ENCODE measurements at places on chromosomes 16 and 17. TPM values are rescaled to one million over a fixed set of nuclear protein-coding genes. Genes with fewer than 3 reads are reported as not detected.

The ITPRIPL2 gene
- 15.0 TPM for total RNA-seq

The ABCA6 gene
- under 0.01 TPM for total RNA-seq

The ABCA10 gene
- total RNA-seq = under 0.01 TPM

The SLC35G3 gene
- not detected for total RNA-seq

The GAA gene
- 2.2 TPM for total RNA-seq

The DYNLRB2 gene
- not detected for total RNA-seq

The KRT33A gene
- not detected for total RNA-seq

The ZNF469 gene
- total RNA-seq = 1.4 TPM

The CCT6B gene
- total RNA-seq = 1.7 TPM

The ICAM2 gene
- 0.28 TPM for total RNA-seq

The C16orf89 gene
- not detected for total RNA-seq

The CHTF18 gene
- 3.1 TPM for total RNA-seq

The ATP2C2 gene
- total RNA-seq = not detected

The ITGAL gene
- not detected for total RNA-seq

The TNP2 gene
- not detected for total RNA-seq

The CHST6 gene
- under 0.01 TPM for total RNA-seq

The LPO gene
- total RNA-seq = not detected

The GTF3C1 gene
- total RNA-seq = 68.1 TPM

The OGFOD3 gene
- 24.4 TPM for total RNA-seq

The SLC22A31 gene
- total RNA-seq = 0.56 TPM

The HEATR9 gene
- not detected for total RNA-seq

The WDR59 gene
- total RNA-seq = 23.9 TPM

The CACNB1 gene
- 2.5 TPM for total RNA-seq

The PRCD gene
- not detected for total RNA-seq

The SLC13A5 gene
- not detected for total RNA-seq

The SLC16A11 gene
- not detected for total RNA-seq

The ITGB3 gene
- total RNA-seq = 17.6 TPM

The BHLHA9 gene
- total RNA-seq = not detected

The GSDMA gene
- total RNA-seq = not detected

The CIBAR2 gene
- 0.18 TPM for total RNA-seq

The CD300LG gene
- not detected for total RNA-seq

The CES5A gene
- not detected for total RNA-seq

The STARD3 gene
- 8.1 TPM for total RNA-seq

The ANKFN1 gene
- total RNA-seq = under 0.01 TPM
